ENCODE measurements at places on chromosomes 7 and 10. TPM values are rescaled to one million over a fixed set of nuclear protein-coding genes. Genes with fewer than 3 reads are reported as not detected.

The EPO gene
- not detected for total RNA-seq

The PPP1R17 gene
- total RNA-seq = not detected

The AOAH gene
- total RNA-seq = 2.6 TPM

- no peaks in the 10 kb centered on the region for H3K4me1 ChIP-seq
- no peaks in the 10 kb centered on the region for H3K36me3 ChIP-seq
- no peak overlapping the region for H3K4me3 ChIP-seq
- no peak overlapping the region for H3K27ac ChIP-seq
These were observed 401.2 kb downstream of the PTPRN2 start for GRCh38 chr7:158186406-158186805.

- peaks cover 98% of the 10 kb centered on the region for H3K36me3 ChIP-seq
- no peak for DNase-seq
- H3K27ac ChIP-seq = peak overlapping the region; percentile 96
- H3K27me3 ChIP-seq = no peaks in the 10 kb centered on the region
These were observed 156.4 kb downstream of the ARID5B start for GRCh38 chr10:62057850-62058249.

GRCh38 chr7:921071-921461, 33.4 kb downstream of the ADAP1 start:
- peak overlapping the region; percentile 29 for H3K4me3 ChIP-seq
- H3K36me3 ChIP-seq = no peaks in the 10 kb centered on the region
- peaks cover 39% of the 10 kb centered on the region for H3K4me1 ChIP-seq
- DNase-seq = peak; percentile 8

GRCh38 chr7:44291066-44291732, 34.2 kb downstream of the CAMK2B start:
- no peak overlapping the region for H3K4me3 ChIP-seq
- no peaks in the 10 kb centered on the region for H3K4me1 ChIP-seq
- H3K27me3 ChIP-seq = peaks cover 27% of the 10 kb centered on the region

DNA sequence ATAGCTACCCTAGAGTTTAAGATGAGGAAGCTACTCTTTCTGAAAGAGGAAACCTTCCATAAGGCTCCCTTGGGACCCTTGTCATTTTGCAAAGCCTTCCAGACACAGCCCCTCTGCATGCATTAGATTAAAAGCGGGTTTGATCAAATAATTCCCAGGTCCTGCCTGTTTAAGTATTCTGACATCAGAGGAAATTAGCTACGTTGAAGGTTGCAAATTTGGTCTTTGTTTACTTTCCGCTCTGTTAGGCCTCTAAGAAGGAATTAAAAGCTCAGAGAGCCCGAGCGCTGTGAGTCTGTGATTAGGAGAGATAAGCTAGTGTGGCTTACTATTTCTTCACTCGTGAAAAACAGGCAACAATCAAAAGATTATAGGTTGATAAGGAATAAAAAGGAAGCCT, 1.4 kb upstream of the THSD7A start:
- no peak for DNase-seq
- H3K4me1 ChIP-seq = peaks cover 12% of the 10 kb centered on the region
- H3K27me3 ChIP-seq = peaks cover 37% of the 10 kb centered on the region

DNA sequence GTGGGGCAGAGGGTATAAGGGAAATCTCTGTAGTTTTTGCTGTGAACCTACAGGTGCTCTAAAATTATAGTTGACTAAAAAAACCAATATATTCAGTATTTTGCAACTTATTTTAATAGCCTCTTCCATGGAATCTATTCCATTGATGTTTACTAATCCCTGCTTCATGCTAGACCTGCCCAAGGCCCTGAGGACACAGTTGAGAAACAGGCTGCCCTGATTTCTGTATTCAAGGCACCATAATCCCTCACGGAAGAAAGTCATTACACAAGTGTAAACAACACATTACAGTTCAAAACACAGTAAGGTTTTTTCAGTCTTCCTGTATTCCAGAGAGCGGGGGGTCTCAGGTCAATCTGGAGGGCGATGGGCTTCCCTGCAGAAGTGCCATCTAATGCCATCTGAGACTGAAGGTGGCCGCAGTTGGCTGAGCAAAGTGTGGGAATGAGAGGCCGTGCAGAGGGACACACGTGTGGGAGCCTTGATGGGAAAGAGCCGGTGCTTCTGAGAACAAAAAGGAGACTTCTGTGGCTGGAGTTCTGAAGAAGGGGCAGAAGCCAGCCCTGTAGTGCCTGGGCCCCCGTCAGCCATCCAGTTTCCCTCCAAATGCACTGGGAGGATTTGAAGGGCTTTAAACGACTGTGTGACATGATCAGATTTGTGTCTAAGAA, 146.9 kb downstream of the PTPN20 start:
- DNase-seq = no peak
- H3K27ac ChIP-seq = no peak overlapping the region
- no peaks in the 10 kb centered on the region for H3K4me1 ChIP-seq
- H3K27me3 ChIP-seq = peaks cover 5% of the 10 kb centered on the region

DNA sequence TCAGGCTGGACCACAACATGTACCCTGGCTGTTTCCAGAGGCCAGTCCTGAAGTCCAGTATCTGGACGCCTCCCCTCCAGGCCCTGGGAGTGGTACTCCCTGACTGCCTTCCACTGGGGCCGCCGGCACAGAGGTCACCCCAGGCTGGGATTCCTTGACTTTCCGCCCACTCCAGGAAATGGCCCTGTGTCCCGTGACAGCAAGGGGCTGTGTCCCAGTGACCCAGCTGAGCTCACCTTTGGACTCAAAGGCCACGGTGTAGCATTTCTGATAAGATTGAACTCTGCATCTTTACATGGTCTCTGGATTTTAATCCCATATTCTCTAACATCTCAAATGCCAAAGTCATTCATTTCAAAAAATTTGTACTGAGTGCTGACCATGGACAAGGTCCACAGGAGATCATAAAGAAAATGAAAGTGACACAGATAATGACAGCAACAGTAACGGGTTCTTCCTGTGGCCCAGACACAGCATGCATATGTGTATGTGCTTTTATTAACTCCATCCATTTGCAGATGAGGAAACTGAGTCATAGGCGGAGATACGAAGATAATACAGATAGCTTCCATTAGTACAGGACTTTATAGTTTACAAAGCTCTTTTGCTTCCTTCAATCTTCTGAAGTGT, 5.4 kb downstream of the ADAMTS14 start:
- H3K27me3 ChIP-seq = peaks cover 25% of the 10 kb centered on the region
- H3K4me3 ChIP-seq = no peak overlapping the region
- H3K27ac ChIP-seq = no peak overlapping the region
- peaks cover 7% of the 10 kb centered on the region for H3K4me1 ChIP-seq
- no peaks in the 10 kb centered on the region for H3K36me3 ChIP-seq
- no peak for DNase-seq

DNA sequence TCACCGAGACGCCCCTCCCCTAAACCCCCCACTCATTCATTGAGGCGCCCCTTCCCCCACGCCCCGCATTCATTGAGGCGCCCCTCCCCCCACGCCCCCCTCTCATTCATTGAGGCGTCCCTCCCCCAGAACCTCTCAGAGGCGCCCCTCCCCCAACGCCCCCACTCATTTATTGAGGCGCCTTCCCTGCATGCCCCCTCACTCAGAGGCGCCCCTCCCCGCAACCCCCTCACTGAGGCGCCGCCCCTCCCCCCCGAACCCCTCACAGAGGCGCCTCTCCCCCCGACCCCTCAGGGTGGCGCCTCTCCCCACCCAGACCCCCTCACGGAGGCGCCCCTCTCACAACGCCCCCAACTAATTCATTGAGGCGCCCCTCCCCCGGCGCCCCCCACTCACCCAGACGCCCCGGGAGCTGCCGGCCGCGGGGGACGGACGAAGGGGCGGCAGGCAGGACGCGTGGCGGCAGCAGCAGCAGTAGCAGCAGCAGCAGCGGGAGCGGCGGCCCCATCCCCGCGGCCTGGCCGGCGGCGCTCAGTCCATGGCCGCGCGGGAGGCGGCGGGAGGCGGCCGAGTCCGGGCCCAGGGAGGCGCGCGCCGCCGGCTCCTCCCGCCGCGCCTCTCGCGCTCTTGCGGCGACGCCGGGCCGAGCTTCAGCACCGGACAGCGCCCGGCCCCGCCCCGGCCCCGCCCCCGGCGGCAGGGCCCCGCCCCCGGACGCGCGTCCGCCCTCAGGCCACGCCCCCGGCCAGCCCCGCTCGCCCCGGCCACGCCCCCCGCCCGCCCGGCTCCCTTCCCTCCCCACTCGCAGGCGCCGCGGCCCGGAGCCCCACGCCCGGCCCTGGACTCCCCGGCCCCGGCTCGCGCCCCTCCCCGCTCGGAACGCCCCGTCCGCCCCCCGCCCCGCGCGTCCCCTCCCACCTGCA, at the start of gene PTPRN2:
TSS of gene PTPRN2 (minus strand) at position 662 of the 923 bp plus-strand sequence.
- peaks cover 2% of the 10 kb centered on the region for H3K36me3 ChIP-seq
- peaks cover 10% of the 10 kb centered on the region for H3K4me1 ChIP-seq
- peaks cover 41% of the 10 kb centered on the region for H3K27me3 ChIP-seq
- no peak within 1 kb of the TSS for H3K27ac ChIP-seq
- peak; percentile 69 for DNase-seq

DNA sequence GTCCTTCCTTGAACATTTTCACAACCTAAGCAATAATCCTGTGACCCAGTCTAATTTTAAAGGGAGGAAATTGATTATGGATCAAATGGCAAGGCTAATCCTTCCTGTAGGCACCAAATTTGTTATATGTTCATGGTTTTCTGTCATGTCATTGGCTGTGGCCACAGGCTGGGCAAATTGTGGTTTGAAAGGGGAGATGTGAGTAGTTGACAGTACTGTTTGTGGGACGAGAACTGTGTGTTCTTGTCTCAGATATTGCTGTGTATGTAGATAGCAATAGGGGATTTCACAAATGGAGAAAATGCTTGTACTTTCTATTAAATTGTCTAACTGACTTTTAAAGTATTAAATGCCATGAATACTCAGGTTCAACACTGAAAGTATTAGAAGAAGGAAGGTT, 8.1 kb upstream of the PRKG1 start:
- no peak overlapping the region for H3K4me3 ChIP-seq
- H3K27ac ChIP-seq = no peak overlapping the region
- DNase-seq = no peak
- H3K36me3 ChIP-seq = no peaks in the 10 kb centered on the region
- H3K27me3 ChIP-seq = no peaks in the 10 kb centered on the region

- H3K4me1 ChIP-seq = no peaks in the 10 kb centered on the region
- no peaks in the 10 kb centered on the region for H3K27me3 ChIP-seq
- H3K27ac ChIP-seq = no peak overlapping the region
- no peaks in the 10 kb centered on the region for H3K36me3 ChIP-seq
These were observed 258.6 kb upstream of the TCERG1L start for GRCh38 chr10:131569851-131570715.

DNA sequence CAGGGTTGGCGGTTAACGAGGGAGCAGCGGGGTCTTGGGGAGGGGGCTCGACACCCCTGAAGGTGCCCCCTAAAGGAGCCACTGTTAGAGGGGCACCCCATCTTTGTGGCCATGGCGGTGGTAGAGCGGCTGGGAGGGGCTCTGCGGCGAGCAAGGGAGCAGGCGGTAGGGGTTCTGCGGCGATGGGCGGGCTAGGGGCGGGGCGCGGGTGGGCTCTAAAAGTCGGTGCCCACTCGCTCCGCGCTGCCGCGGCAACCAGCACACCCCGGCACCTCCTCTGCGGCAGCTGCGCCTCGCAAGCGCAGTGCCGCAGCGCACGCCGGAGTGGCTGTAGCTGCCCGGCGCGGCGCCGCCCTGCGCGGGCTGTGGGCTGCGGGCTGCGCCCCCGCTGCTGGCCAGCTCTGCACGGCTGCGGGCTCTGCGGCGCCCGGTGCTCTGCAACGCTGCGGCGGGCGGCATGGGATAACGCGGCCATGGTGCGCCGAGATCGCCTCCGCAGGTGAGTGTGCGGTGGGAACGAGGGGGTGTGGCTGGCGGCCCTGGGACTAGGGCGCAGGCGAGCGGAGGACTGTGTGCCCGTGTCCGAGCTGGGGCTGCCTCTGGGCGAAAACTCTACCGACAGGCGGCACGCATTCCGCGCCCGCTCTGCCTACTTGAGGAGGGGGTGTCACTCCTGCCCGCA, at the start of gene MEST:
TSS of gene MEST (plus strand) at position 245 of the 682 bp plus-strand sequence. CDS start at position 474, 229 bp downstream.
- no peak within 1 kb of the TSS for H3K27ac ChIP-seq
- H3K36me3 ChIP-seq = no peaks in the 10 kb centered on the region
- no peak for DNase-seq
- peaks cover 13% of the 10 kb centered on the region for H3K4me1 ChIP-seq

- H3K27me3 ChIP-seq = no peaks in the 10 kb centered on the region
- peaks cover 23% of the 10 kb centered on the region for H3K36me3 ChIP-seq
- peak; percentile 38 for DNase-seq
- H3K27ac ChIP-seq = peak overlapping the region; percentile 78
- peak overlapping the region; percentile 18 for H3K4me3 ChIP-seq
These were observed 4.1 kb downstream of the PIP4K2A start for GRCh38 chr10:22710139-22710745.

DNA sequence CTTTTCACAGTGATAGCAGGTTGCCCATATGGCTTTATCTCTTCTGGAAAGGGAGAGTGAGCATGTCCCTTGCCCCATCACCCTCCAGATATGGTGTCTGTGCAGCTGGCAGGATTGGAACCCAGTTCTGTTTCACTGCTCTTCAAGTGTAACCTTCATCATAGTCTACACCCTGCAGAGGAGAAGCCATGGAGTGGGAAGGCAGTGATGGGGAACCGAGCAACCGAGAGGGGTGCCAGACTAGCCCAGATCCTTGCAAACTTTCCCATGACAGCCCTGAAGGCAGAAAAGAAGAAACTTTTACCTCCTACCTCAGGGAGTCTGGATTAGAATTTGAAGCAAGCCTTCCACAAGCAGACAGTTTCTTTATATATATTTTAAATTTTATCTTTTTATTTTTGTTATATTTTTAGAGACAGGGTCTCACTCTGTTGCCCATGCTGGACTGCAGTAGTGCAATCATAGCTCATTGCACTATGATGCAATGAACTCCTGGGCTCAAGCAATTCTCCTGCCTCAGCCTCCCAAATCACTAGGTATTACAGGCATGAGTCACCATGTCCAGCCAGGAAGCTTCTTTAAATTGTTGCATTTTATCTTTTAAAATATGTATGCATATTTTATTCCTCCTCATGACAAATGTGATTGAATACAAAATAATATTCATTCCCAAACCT, 133.3 kb downstream of the KCNMA1 start:
- no peak for DNase-seq
- H3K36me3 ChIP-seq = no peaks in the 10 kb centered on the region
- H3K4me3 ChIP-seq = no peak overlapping the region
- no peaks in the 10 kb centered on the region for H3K4me1 ChIP-seq
- no peak overlapping the region for H3K27ac ChIP-seq

GRCh38 chr7:55396233-55396785, 31.2 kb downstream of the LANCL2 start:
- DNase-seq = no peak
- no peaks in the 10 kb centered on the region for H3K27me3 ChIP-seq
- H3K36me3 ChIP-seq = peaks cover 5% of the 10 kb centered on the region
- H3K4me3 ChIP-seq = no peak overlapping the region
- no peak overlapping the region for H3K27ac ChIP-seq

DNA sequence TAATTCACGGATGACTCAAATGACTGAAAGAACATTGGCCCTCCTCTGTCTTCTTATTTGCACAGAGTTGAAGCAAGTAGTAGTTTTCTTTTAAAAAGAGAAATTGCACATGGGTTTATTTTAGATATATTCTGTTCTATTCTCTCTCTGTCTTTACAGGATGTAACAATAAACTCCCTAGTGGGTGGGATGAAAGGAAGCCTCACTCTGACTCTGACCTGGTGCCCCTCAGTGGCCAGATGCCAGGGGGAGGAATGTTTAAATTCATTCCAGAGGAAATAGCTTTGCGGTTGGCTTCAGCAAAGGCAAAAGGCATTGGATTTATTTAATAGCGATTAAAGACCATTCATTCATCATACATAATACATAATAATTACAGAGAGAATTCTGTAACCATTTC, 156.4 kb upstream of the MTPN start:
- no peak for DNase-seq
- H3K4me1 ChIP-seq = peaks cover 14% of the 10 kb centered on the region
- no peaks in the 10 kb centered on the region for H3K36me3 ChIP-seq
- H3K27me3 ChIP-seq = no peaks in the 10 kb centered on the region
- no peak overlapping the region for H3K27ac ChIP-seq
